ENCODE measurements at places on chromosomes 12 and 14.

GRCh38 chr12:111194703-111195051 lies 174.2 kb downstream of the PHETA1 start:
- DNase-seq, result no peak

- no peak for DNase-seq
These were observed 86.4 kb upstream of the RTL1 start for GRCh38 chr14:100989924-100990323.

DNA sequence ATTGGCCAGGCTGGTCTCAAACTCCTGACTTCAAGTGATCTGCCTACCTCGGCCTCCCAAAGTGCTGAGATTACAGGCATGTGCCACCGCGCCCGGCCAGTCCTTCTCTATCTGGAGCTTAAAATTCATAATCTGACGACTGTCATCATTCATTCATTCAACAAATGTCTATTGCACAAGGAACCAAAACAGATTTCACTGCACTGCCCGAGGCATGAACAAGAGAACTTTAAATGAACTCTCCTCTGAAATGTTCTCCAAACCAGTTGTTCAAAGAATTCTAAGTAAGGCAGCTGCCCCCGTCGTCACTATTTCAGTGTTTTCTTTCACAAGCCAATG lies 44.8 kb upstream of the METAP2 start:
- no peak for DNase-seq

- no peak for DNase-seq
These were observed 41.1 kb downstream of the PROX2 start for GRCh38 chr14:74834692-74835392.

GRCh38 chr14:79248771-79249170 lies 962.5 kb downstream of the DIO2 start:
- DNase-seq, result no peak

- no peak for DNase-seq
These were observed 187.9 kb downstream of the ETV6 start for GRCh38 chr12:11837216-11837934.

GRCh38 chr12:12807970-12808702 lies 5.0 kb upstream of the DDX47 start:
- DNase-seq, result no peak

DNA sequence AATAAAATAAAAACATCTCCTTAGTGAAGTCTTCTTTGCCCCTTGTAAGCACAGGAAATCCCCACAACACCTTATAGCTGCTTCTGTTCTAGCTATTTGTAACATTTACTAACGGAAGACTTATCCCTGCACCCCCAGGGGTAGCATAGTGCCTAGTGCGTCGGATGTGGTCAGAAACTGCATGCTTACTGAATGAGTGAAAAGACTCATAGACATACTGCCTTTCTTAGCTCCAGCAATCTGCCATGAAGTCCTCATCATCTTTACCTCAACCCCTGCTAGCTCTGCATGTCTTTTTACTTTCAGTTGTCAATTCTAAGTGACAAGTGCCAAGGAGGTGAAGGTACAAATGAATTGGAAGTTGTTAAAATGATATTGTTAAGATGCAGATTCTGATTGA lies 12.9 kb downstream of the RIOX1 start:
- DNase-seq, result no peak

DNA sequence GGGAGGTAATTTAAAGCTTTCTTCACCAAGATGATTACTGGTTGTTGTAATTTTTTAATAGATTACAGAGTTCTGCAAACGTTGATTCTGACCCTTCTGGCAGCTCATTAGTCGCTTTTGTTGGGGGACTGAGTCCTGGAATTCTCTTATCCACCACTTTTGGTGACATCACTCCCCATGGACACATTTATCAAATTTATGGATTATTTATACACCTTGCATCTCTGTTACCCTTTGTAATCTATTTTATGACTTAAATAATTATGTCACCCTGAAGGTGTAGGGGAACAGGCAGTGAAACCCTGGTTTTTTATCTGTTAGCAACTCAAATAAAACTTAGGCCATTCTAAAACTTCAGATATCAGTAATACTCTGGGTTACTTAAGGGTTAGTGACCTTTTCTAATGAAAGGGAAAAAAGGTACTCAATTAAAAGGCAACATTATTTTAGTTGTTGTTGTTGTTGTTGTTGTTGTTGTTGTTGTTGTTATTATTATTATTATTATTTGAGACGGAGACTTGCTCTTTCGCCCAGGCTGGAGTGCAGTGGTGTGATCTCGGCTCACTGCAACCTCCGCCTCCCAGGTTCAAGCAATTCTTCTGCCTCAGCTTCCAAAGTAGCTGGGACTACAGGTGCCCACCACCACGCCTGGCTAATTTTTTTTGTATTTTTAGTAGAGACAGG lies 58.9 kb upstream of the RNU6-7 start:
- no peak for DNase-seq

GRCh38 chr14:38238878-38239277 lies 17.0 kb downstream of the CLEC14A start:
- no peak for DNase-seq

- no peak for DNase-seq
These were observed 29.3 kb downstream of the ZCRB1 start for GRCh38 chr12:42296503-42297109.

DNA sequence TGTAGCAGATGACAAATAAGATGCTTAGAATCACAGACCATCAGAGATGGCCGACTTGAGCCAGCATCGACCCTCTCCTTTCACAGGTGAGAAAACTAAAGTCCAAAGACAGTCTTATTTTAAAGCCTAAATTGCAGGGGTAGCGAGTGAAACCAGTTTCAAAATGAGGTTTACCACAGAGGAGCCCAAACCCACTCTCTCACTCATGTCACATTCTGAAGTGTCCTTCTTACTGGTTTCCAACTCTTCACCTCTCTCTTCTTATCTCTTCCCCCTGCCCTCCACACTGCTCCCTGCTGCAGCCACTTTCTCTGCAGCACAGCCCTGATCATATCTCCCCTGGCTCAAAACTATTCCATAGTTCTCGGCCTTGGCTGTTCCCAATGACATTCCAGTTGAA lies 57.0 kb upstream of the NID2 start:
- DNase-seq, result no peak

- DNase-seq, result no peak
These were observed 2.9 kb downstream of the ARHGDIB start for GRCh38 chr12:14958361-14959125.

- DNase-seq, result no peak
These were observed 379.0 kb downstream of the NPAS3 start for GRCh38 chr14:33317675-33318074.
